ENCODE measurements at places on chromosomes 13 and 19.

GRCh38 chr13:85411591-85411990 is 387.6 kb downstream of the SLITRK6 start:
- no peak for DNase-seq

DNA sequence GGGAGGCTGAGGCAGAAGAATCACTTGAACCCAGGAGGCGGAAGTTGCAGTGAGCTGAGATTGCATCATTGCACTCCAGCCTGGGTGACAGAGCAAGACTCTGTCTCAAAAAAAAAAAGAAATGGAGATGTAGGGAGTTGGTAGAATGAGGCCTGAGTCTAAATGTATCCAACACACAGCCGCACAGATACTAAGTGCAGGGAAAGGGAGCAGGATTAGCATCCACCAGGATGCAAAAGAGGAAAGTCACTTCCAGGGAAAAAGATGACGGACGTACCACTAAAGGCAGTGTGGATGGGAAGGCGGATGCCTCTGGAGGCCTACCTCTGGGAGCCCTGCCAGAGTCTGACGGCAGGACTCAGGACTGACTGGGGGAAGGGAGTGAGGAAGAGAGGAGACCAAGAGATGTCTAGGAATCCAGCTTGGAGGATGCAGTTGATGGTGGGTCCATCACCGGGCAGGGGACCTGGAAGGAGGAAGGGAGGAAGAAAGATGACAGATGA is 6.8 kb downstream of the FAM98C start:
- DNase-seq: no peak

GRCh38 chr13:61695147-61695546 is 279.5 kb upstream of the PCDH20 start:
- no peak for DNase-seq

DNA sequence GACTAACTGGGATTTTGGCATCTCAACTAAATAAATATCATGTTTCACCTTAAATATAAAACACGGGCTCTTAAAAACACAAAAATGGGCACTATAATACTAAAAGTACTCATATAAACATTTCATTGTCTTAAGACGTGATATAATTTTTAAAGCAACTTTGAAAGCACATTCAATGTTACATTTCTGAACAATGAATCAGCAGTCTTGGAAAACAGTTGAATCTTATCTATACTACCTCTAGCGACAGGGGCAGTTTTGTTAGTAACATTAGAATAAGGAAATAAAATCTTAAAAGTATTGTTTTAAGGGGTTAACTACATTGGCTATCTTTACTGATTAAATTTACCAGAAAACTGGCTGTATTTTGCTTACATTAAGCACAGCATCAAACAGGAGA is 156.9 kb downstream of the UGGT2 start:
- no peak for DNase-seq

GRCh38 chr19:14022469-14022868 is 5.5 kb upstream of the RLN3 start:
- DNase-seq: no peak

- no peak for DNase-seq
Observed at GRCh38 chr13:57682128-57682716, 50.7 kb downstream of the PCDH17 start.

DNA sequence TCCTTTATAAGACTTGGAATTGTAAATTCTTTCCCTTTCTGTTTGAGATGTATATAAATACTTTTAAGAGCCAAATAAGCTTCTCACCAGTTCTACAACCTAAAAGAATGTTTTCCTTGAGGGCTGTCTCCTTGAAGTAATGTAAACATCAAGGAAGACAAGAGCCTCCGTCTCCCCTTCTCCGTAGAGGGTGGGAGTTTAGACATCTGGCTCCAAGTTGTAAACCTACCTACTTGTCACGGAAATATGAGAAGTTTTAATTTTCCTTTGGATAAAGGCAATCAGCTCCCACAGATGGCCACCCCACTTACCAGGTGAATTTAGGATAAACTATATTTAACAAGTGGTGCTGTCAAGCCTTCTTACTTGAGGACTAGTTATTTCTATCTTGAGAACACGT is 237.9 kb downstream of the NALCN start:
- no peak for DNase-seq

- no peak for DNase-seq
Observed at GRCh38 chr19:18731562-18732008, 48.1 kb downstream of the CRTC1 start.

GRCh38 chr13:102878481-102878880 is 32.6 kb downstream of the ERCC5 start:
- DNase-seq: no peak

- peak; percentile 52 for DNase-seq
Observed at GRCh38 chr13:28100150-28101121, at the start of gene FLT3. TSS of gene FLT3 (minus strand) at chr13:28100576. CDS start at chr13:28100510, 66 bp downstream.

GRCh38 chr19:14868497-14868896 is 17.4 kb downstream of the OR7A17 start:
- no peak for DNase-seq

GRCh38 chr13:50511877-50512341 is 331.6 kb downstream of the DLEU7 start:
- DNase-seq: no peak

- DNase-seq: no peak
Observed at GRCh38 chr19:29259867-29260281, 46.9 kb upstream of the UQCRFS1 start.

DNA sequence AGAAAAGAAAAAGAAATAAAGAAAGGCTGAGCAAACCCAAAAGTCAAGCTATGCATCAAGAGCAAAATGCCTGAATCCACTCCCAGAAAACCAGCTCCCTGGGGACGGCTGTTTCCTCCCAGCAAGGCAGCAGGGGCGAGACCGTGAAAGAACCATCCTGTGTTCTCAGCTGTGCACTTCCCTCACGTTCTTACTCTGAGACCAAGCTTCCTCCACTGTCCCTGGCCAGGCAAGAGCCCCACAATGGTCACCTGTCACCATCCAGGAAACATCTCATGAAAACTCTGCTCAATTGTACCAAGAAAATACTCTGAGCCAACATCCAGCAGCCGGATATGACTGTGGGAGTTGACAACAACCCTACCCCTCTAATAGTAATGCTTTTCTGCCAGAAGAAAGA is 22.9 kb downstream of the RAB20 start:
- peak; percentile 36 for DNase-seq

DNA sequence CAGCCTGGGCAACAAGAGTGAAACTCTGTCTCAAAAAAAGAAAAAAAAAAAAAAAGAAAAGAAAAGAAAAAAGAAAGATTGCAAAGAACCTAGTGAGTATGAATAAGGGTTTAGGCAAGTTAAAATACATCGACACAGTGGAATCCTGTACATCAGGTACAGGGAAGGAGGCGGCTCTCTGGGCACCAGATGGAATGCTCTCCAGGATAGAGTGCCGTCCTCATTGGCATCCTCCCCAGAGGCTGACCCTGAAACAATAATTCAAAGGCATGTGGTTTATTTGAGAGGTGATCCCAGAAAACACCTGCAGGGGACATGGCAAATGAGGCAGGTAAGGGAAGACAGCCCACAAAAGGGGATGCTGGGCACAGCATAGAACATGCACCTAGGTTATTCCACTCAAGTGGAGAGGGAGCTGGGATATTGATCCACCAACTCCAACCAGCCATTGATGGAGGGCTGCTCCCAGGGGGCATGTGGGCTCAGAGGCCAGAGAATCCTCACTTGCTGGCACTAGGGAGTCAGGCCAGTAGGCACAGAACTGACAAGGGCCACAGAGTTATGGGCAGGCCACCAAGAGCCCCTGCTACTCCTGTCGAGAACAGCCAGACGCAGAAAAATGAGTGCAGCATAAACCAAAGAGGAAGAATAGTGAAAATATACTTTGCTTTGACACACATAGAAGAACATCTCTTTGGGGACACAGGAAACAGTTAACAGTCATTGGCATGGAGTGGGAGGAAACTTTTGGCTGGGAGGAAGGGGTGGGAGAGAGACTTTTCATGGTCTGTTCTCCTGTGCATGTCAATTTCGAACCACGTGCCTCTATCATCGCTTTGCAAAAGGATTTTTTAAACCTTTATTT is 4.2 kb downstream of the TSPAN16 start:
- DNase-seq: no peak

DNA sequence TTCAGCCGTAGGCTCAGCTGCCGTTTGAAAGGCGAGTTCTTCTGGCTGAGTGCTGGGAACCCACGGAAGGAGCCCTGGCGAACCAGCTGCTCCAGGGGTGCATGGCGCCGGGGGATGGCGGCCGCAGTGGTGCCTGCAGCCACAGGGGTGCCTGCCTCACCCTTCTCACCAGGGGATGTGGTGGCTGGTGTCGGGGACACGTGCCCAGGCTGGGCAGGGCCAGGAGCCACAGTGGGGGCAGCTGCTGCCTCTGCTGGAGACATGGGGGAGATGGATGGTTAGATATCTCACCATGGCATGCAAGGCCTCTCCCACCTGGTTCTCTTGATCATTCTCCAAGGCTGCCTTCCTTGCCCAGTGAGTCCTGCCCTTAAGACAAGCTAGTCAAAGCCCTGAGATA is 17.1 kb downstream of the NUMBL start:
- DNase-seq: no peak

- DNase-seq: no peak
Observed at GRCh38 chr13:39600766-39601165, 2.2 kb downstream of the LHFPL6 start.

GRCh38 chr19:22600690-22601648 is 33.2 kb upstream of the ZNF492 start:
- DNase-seq: no peak

- DNase-seq: no peak
Observed at GRCh38 chr13:28041031-28041461, 52.6 kb upstream of the URAD start.

DNA sequence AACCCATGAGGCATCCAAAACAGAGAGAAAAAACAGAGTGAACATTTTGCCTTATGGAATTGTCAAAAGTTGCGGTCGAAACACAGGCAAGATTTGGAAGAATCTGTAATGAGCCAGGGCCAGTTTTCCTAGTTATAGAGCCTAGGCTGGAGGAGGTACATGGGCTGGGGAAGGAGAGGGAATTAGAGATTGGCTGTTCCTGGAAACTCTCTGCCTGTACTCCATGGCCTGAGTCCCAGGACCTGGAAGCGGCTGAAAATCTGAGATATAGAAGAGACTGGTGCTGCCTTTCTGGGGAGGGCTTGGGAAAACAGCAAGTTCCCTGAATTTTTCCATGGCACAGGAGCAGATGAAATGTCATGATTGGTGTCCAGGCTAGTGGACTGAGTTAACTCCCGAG is 122.8 kb upstream of the KLF12 start:
- DNase-seq: no peak

GRCh38 chr13:95185851-95186250 is 115.4 kb downstream of the ABCC4 start:
- no peak for DNase-seq

DNA sequence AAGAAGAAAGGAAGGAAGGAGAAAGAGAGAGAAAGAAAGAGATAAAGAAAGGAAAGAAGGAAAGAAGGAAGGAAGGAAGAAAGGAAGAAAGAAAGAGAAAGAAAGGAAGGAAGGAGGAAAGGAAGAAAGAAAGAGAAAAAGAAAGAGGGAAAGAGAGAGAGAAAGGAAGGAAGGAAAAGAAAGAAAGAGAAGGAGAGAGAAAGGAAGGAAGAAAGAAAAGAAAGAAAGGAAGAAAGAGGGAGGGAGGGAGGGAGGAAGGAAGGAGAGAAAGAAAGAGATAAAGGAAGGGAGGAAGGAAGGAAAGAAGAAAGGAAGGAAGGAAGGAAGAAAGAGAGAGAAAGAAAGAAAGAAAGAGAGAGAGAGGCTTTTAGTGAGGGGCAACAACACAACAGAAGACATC is 135.1 kb upstream of the VSTM2B start:
- DNase-seq: no peak

GRCh38 chr13:19182536-19182935 is 912 bp upstream of the TUBA3C start:
- no peak for DNase-seq

- no peak for DNase-seq
Observed at GRCh38 chr13:96527497-96527896, 437.6 kb downstream of the HS6ST3 start.

DNA sequence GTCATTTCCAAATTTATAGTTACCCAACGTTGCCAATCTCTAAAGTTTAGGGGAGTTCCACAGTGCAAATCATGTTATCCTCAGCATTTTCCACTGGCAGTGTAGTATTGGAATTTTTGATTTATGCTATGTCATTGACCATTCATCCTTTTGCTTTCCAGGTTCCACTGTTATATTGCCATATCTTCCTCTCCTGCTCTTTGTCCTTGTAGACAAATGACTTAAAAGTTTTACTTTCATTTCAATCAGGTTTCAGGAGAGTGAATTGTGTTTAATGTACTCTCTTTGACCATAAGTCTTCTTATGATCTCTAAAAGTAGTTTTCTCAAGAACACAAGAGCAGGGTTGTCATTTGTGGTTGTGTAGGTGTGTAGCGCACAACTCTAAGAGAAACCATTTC is 274.6 kb downstream of the COG6 start:
- no peak for DNase-seq

DNA sequence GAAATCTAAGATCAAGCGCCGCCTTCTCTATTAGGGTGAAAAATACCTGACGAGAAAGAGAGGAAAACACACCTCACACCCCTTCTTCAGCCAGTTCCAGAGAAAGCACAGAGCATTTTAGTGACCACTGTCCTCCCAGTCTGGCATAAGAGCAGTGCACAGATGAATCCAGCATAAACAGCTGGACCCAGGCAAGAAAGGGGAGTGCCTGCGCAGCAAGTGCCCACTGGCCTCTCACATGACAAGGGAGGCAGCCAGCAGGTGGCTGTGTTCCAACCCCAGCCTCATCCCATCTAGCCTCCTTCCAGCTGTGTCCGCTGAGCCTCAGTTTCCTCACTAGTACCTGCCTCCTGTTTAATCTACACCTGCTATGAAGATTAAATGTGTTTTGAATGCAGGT is 8.0 kb downstream of the MED26 start:
- DNase-seq: no peak

DNA sequence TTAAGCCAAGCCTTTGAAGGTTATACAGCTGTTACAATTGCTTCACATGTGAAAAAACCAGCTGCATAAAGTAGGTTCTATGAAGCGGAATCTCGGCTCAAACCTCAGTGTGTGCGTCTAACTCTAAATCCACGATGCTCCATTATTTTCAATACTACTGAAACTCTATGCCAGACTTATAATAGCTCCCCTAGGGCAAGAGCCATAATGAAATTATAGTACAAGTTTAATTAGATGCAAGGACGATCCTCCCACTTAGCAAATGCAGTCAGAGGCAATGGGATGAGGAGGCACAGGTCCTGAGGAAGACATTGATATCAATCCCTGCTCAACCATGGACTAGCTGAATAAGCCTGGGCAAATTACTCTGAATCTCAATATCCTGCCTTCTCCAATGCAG is 31.1 kb downstream of the SLC7A1 start:
- DNase-seq: no peak

DNA sequence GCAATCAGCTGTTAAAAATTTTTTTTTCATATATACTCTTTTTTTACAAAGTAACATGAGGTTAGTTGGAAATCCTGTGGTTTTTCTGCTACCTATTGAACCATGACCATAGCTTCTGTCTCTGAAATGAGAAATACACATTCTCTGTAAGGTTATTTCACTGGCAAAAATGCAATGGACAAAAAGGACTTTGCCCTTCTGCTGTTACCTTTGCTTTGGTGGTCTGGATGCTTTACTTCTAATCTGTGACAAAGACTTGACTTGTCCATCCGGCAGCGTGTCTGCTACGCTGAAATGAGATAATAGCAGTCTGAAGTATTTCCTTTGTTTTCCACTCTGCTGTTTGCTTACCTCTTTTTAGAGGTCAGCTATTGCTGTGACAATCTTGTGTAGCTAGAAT is 412.8 kb downstream of the SLITRK6 start:
- DNase-seq: peak; percentile 66

GRCh38 chr13:59340151-59340550 is 823.6 kb downstream of the DIAPH3 start:
- no peak for DNase-seq

- peak; percentile 4 for DNase-seq
Observed at GRCh38 chr13:26881154-26881553, 120.6 kb upstream of the GPR12 start.

GRCh38 chr13:44437356-44438233 is 64.0 kb downstream of the SERP2 start:
- peak; percentile 4 for DNase-seq
